ENCODE measurements at places on chromosomes 13 and 19.

GRCh38 chr19:18796239-18796638, 5.1 kb upstream of the COMP start:
- DNase-seq = no peak

- no peak for DNase-seq
These were observed 11.3 kb downstream of the POSTN start for GRCh38 chr13:37587236-37587635.

DNA sequence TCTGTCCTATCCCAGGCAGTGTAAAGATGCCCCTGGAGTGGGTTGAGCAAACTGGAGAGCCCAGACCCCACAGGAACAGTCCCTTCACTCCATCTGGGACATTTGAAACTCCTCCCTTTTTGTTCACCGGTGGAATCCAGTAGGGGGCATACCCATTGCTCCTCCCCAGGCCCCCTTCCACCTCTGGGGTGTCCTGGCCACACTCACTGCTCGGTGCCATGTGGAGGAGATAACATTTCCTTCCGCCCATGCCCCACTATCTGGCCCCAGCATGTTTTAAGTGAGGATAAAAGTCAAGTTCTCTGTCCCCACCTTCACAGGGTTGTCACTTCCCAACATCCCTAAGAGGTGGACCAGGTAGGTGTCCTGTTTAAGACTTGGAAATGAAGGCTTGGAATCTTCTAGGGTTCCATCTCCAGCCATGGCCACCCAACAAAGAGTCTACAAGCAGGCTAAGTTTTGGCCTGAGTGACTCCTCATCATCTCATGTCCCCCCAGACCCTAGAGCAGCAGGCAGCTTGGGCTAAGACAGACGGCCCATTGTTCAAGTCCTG, 9.3 kb downstream of the ZNF526 start:
- DNase-seq = no peak

DNA sequence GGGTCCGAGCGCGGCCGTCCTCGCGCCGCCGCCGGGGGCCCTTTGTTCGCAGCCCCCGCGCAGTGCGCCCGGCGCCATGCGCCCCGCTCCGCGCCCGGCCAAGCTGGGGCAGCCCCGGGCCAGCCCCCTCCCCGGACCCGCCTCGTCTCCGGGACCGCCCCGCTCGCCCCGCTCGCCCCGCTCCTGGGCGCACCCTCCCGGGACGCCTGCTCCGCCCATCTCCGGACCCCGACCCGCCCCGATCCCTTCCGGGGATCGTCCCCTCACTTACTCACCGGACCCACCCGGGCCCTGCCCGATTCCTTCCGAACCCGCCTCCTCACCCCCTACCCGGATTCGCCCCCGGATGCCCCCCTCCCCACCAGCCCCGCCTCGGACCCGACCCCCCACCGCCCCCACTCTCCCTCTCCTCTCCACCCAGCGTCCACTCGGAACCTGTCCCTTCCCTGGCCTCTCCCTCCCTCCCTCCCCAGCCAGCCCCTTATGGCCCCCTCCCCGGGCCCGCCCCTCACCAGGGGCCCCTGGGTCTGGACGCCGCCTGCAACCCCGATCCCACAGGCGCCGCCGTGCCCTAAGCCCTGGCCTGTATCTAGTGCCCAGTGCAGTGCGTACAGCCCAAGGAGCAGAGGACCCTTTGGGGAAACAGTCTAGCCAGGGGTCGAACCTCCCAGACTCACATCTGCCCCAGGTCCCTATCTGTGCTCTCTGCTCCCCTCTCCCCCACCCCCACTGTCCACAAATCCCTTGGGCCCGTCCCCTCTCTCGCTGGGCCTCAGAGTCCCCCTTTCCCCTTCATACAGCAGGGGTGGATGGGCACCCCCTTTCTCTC, at the start of gene CPAMD8:
Gene CPAMD8, minus strand, starts transcription at position 105 of the 829 bp plus-strand sequence. CDS start 168 bp downstream, outside the sequence.
- no peak for DNase-seq

DNA sequence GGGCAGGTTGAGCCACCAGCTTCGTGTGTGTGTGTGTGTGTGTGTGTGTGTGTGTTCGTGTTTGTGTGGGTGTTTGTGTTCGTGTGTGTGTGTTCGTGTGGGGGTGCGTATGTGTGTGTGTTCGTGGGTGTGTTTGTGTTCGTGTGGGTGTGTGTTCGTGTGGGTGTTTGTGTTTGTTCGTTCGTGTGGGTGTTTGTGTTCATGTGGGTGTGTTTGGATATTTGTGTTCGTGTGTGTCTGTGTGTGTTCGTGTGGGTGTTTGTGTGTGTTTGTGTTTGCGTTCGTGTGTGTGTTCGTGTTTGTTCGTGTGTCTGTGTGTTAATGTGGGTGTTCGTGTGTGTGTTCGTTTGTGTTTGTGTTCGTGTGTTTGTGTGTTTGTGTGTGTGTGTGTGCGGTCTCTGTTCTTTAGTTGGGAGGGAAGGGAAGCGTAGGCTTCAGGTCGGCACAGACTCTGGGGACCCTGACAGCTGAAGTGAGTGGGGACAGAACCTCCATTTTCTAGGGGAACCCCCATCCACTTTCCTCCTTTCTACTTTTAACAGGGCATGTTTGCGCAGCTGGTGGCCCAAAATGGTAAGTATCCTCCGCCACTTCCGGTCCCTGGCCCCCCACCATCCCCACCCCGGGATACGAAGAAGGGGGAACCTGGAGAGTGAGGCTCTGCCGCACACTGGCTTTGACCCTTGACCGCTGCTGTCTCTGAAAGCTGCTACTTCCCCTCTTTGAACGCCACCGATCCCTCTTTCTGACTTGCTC, 1.6 kb downstream of the TNFSF9 start:
- DNase-seq = no peak

- no peak for DNase-seq
These were observed 30.7 kb downstream of the C1QTNF9 start for GRCh38 chr13:24339937-24340607.

DNA sequence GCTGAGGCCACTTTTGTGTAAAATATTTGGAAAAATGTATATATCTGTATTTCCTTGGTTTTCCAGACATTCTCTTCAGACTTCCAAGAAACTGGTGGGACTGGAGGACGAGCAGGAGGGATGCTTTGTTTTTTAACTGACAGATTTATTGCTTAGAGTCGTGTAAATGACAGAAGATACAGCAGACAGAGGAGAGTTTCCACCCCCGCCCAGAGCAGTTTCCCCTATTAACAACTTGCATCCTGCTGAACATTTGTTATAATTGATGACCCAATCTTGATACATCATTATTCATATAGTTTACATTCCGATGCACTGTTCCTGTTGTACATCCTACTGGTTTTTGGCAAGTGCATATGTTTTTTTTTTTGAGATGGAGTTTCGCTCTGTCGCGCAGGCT, 7.1 kb upstream of the DOCK6 start:
- no peak for DNase-seq

DNA sequence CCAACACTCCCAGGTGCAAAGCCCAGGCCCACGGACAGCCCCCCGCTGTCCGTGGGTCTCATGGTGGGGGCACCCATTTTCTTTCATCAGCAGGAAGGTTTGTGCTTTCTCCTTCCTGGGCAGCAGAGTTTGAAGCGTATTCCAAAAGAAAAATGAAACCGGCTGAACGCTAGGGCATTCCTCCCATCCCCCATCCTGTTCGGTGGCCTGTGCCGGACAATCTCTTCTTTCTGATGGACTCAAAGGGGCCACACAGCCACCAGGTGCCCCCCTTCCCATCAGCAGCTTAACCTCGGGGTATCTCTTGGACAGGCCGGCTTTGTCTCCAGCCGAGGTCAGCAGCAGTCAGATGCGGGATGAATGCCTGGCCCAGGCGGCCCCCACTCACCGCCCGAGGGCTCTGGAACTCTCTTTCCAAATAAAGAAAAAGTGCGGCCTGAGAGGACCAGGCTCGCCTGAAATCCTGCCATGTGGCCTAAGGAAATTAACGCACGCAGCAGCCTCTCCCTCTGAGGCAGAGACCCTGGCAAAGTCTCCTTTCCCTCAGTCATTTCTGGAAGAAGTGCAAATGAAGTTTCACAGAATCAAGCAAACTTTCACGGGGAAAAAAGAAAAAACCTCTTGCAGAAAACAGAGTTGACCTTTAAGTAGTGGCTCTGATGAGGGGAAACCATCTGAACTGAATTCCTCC, 67.8 kb downstream of the RASA3 start:
- DNase-seq = no peak

DNA sequence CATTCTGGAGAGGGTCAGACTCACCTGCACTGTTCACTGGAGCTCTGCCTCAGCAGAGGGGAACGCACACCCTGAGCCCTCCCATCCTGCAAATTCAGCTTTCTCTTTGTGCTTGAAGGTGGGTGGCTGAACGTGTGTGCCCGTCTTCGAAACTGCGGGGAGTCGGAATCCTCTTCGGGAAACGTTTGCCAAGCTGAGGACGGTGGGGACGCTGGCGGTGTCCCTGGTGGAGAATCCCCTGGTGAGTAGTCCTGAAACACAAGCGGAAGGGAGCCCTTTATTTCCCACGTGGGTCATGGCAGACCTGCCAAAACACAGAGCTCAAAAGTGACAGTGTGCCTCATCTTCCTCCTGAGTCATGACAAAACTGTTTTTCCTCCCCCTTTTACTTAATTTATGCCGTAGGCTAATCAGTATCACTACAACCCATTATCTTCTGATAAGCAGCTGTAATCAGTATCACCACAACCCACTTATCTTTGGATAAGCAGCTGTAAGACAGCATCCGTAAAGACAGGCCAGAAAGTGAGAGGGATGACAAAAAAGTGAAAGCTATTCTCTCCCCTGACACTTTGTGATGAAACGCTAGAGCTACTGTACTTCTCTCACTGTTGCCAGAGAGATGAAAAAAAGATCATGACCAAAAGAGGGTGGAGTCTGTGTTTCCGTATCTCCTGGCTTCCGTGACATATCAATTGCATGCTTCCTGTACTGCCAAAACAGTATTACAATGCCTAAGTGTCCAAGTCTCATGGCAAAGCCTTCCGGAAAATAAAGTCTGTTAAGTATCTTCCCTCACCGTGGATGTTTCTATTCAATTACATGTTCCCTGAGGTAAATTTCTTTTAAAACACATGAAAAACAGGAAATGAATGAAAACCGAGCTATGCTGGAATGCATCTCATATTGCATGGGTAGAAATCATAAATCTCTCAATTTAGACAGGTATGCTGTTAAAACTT, 155.5 kb downstream of the TBC1D4 start:
- DNase-seq = no peak

- DNase-seq = no peak
These were observed 15.8 kb downstream of the DEDD2 start for GRCh38 chr19:42201489-42202289.

DNA sequence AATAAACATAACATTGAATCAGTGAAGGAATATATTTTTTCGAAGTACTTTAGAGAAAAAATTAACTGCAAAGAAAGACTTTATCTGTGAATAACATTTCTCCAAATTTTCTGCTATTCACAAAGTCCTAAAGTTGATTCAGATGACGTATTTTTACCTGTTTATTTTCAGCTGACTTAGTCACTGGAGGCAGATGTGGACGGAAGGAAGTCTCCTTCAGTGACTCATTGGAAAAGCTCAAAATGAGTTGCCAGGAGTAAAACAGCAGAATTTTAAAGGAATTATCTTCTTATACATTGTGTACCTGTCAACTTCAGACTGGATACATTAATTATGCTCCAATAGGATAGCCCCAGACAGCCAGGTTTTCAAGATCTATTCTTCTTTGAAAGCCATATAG, 679.3 kb upstream of the GPC6 start:
- no peak for DNase-seq

GRCh38 chr13:33174931-33175330, 110.6 kb downstream of the STARD13 start:
- no peak for DNase-seq

GRCh38 chr13:48559638-48560320, 26.9 kb upstream of the RCBTB2 start:
- DNase-seq = no peak

- DNase-seq = no peak
These were observed 1238.9 kb downstream of the UQCRFS1 start for GRCh38 chr19:27974082-27974513.

GRCh38 chr13:37715606-37716015, 117.0 kb upstream of the POSTN start:
- no peak for DNase-seq

DNA sequence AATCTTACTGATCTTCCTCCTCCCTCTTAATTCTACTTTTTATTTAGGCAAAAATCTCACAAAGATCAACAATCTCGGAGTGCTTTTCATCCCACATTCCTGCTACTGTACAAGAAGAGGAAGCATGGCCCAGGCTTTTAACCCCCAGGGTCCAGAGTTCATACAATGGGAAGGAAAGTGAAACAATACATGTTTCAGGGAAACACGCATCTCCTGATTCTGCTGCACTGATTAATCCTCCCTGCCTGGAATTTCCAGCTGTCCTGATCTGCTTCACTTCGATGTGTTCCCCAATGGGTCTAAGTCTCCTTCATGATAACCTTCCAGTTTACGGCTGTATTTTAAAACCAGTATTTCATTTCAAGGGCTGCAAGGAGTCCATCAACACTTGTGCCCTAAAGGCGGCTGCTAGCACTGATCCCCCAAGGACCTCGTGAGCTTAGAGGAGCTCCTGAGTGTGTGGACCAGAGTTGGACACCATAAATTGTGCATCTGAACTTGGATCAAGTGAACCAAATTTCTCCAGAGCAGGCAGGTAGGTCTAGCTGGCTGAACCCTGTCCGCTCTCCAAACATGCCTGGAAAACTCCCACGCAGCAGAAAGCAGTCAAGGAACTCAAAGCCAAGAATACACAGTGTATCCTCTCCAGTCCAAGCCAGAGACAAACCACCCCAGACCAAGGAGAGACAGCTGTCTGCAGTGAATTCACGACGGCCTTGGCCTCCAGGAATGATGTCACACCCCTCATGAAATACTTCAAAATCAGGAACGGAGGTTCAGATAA, 44.3 kb downstream of the COL4A1 start:
- no peak for DNase-seq

GRCh38 chr13:22091971-22092300, 421.1 kb downstream of the FGF9 start:
- DNase-seq = no peak

GRCh38 chr13:46632176-46632575, 79.2 kb downstream of the LRCH1 start:
- no peak for DNase-seq

- no peak for DNase-seq
These were observed 69.5 kb downstream of the TNFRSF19 start for GRCh38 chr13:23639674-23640073.

GRCh38 chr19:40413291-40413845, at the start of gene PRX:
Gene PRX, minus strand, starts transcription at chr19:40413378. Its CDS starts 5,446 bp downstream, at chr19:40407932.
- DNase-seq = no peak

- DNase-seq = no peak
These were observed 9.8 kb downstream of the JOSD2 start for GRCh38 chr19:50501186-50501567.

DNA sequence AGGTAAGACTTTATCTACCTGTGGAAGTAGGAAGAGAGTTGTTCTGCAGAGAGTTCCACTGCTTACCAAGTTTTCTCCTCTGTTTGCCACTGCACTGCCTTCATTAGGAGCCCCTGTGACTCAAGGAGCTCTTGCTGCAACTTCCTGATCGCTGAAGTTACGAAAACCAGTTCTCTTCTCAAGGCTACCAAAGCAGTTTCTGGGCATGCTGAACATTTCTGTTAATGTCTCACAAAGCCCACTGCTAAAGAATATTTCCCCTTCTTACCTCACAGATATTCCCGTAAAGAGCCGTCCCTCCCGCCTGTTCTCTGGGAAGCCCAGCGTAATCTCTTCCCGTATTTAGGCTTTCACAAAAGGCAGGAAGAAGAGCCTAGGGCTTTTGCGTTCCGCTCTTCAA, 82.6 kb upstream of the OXGR1 start:
- no peak for DNase-seq

Measured in activated CD8-positive, alpha-beta memory T cell treated with anti-CD3 and anti-CD28 coated beads for 1 hour (primary cell).